Activated CD8-positive, alpha-beta memory T cell treated with anti-CD3 and anti-CD28 coated beads for 1 hour (primary cell): ENCODE measurements at places on chromosomes 3 and 15.

GRCh38 chr3:183318877-183319276, 65.8 kb downstream of the B3GNT5 start:
- DNase-seq, result no peak

DNA sequence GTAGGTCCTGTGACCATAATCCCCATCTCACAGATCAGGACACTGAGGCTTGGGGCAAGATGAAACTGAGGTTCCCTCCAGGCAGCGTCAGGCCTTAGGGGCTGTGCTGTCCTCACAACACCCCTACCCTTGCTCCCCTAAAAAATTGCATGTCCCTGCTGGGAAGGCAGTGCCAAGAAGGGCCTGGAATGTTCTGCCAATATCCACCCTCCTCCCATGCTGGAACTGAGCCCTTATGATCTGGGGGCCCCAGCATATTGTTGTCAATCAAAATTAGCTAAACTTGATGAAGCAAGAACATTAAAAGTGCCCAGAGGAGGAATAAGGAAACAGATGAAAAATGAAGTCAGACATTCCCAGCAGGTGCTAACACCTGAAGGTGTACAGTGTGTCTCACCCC, 13.4 kb upstream of the RTP3 start:
- DNase-seq, result no peak

- DNase-seq, result no peak
Observed at GRCh38 chr3:168493412-168494205, 397.9 kb upstream of the GOLIM4 start.

DNA sequence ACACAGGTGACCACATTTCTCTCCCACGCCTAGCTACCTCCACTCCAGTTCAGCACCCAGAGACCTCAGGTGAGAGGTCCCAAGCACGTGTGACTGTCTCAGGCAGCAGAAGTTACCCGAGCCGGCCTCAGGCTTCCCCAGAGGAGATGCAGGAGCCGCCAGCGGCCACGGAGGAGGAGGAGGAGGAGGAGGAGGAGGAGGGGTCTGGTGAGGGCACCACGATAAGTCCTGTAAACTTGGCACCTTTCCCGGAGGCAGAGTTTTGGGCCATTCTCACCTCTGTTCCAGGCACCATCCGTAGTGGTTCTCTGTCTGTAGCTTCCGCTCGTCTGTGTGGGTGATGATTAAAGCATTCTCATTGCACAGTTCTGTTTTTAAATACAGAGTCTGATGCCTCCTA, 56.1 kb downstream of the CCK start:
- no peak for DNase-seq

DNA sequence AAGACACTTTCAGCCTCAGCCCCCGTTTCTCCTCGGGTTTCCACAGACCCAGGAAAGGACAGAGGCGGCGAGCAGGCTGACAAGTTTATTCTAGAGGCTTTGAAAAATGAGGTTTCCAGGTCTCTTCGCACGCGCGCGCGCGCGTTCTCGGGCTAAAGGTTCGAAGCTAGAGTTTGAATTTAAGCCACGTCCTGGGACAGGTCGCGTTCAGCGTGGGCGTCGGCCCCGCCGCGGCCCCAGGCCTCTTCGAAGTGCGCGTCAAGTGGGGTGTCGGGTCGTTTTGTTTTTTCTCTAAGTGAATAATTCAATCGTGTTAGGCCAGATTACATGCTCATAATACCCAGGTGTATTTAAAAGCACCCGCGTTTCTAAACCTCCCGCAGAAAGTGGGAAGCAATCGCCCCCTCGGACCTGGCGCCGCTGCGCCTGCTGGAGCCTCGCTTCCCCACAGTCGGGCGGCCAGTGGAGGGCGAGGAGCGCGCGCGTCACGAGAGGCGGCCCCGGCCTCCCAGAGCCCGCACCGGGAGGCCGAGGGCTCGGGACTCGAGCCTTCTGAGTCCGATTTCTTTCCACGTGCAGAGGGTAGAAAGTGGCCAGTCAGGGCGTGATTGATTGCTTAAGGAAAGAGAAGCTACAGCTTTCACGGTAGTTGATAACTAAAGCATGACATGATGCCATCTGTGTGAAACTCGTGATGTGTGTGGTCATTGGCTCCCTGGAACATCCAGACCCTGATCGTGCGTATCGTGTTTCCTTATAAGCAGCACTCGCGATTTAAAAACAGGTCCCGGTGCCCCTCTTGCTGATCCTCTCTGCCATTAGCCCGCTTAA, 15.8 kb upstream of the SOX2 start:
- no peak for DNase-seq
